ENCODE measurements at places on chromosomes 12 and 14. TPM values are rescaled to one million over a fixed set of nuclear protein-coding genes. Genes with fewer than 3 reads are reported as not detected.

PRKD1 gene
- 8.3 TPM for total RNA-seq

CYP27B1 gene
- total RNA-seq: 0.32 TPM

TSPAN19 gene
- total RNA-seq: not detected

PLEKHG7 gene
- total RNA-seq: not detected

CCDC177 gene
- total RNA-seq: not detected

SLC7A7 gene
- 6.9 TPM for total RNA-seq

PTHLH gene
- total RNA-seq: 0.25 TPM

ACOT4 gene
- 0.49 TPM for total RNA-seq

LIN7A gene
- 0.32 TPM for total RNA-seq

IRAK3 gene
- 13.3 TPM for total RNA-seq

C3AR1 gene
- total RNA-seq: not detected

KLHDC1 gene
- 2.8 TPM for total RNA-seq

CCDC197 gene
- total RNA-seq: not detected

UNC79 gene
- total RNA-seq: 0.06 TPM
